ENCODE measurements at places on chromosomes 12 and 14. TPM values are rescaled to one million over a fixed set of nuclear protein-coding genes. Genes with fewer than 3 reads are reported as not detected.

HSPB8 gene
- polyA plus RNA-seq = not detected

LAG3 gene
- polyA plus RNA-seq = 12.6 TPM

- H3K4me1 ChIP-seq = no peaks in the 10 kb centered on the region
- H3K4me3 ChIP-seq = no peak overlapping the region
- no peaks in the 10 kb centered on the region for H3K27me3 ChIP-seq
- H3K36me3 ChIP-seq = no peaks in the 10 kb centered on the region
- DNase-seq = no peak
Measured at GRCh38 chr14:67852926-67853604, 33.5 kb downstream of the RAD51B start.

- H3K4me3 ChIP-seq = no peak overlapping the region
- no peaks in the 10 kb centered on the region for H3K4me1 ChIP-seq
- no peaks in the 10 kb centered on the region for H3K27me3 ChIP-seq
- no peaks in the 10 kb centered on the region for H3K36me3 ChIP-seq
Measured at GRCh38 chr12:79016181-79016580, 151.6 kb downstream of the SYT1 start.

DNA sequence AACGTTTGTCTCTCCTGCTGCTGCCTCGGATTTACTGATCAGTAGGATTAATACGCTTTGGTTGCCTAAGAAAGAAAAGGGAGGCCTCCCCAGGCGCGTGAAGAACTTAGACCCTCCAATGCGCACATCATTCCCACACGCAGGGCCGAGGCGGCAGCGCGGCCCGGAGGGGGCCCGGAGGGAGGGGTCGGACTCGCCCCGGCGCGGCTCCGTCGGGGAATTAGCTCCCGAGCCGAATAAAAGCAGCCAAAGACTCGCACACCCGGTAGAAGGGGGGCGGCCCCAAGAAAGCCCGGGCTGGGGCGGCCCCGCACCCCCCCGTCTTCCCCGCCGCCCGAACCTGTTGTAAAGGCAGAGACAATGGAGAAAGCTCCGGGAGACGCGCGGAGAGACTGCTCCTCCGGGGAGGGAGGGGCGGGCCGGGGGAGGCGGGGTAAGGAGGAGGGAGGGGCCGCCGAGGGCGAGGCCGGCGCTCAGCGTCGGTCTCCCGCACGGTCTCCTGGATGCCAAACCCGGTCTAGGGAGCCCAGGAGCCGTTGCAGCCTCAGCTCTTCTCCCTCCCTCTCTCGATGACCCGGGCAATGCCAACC lies at the start of gene NELL2:
Gene NELL2 (minus strand): TSS at position 362 of the 590 bp plus-strand sequence. CDS start 446 bp downstream, outside the sequence.
- peaks cover 25% of the 10 kb centered on the region for H3K4me1 ChIP-seq
- no peak within 1 kb of the TSS for H3K27ac ChIP-seq

DNA sequence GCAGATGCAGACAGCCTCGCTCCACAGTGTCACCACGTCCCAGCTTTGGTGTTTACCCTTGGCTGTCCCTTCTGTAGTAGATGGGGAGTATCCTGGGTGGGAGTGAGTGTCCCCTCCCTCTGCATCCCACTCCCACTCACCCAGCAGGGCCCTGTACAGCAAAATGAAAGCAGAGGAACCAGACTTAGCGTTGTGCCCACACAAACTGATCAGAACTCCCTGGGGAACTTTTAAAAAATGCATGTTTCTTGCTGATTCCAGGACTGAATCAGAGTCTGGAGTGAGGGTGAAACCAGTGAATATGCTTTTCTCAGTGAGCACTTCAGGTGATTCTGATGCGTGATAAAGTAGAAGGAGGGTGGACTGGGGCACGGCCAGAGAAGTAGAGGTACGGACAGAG lies 2.9 kb downstream of the ACVRL1 start:
- no peak for DNase-seq
- H3K27ac ChIP-seq = no peak overlapping the region
- H3K4me1 ChIP-seq = no peaks in the 10 kb centered on the region
- peaks cover 16% of the 10 kb centered on the region for H3K27me3 ChIP-seq
- H3K36me3 ChIP-seq = no peaks in the 10 kb centered on the region

- peaks cover 12% of the 10 kb centered on the region for H3K4me1 ChIP-seq
- H3K27ac ChIP-seq = no peak overlapping the region
- H3K27me3 ChIP-seq = no peaks in the 10 kb centered on the region
- peak; percentile 48 for DNase-seq
- no peak overlapping the region for H3K4me3 ChIP-seq
Measured at GRCh38 chr14:105203057-105203531, 22.0 kb upstream of the NUDT14 start.

DNA sequence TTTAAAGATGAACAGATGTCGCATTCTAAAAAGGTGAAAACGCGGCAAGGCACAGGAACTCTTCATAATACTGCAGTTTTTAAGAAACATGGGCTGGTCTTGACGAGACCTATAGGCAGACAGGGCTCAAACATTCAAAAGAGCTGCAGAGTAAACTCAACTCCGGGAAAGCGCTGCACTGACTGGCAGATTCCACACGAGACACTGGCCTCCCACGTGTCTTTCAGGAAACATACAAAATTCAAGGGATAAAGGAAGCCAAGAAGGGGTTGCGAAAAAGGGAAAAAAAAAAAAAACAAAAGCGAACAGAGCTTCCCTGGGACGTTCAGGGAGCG lies 614 bp upstream of the ARF6 start:
- DNase-seq = peak; percentile 20
- H3K4me1 ChIP-seq = peaks cover 18% of the 10 kb centered on the region
- peak overlapping the region; percentile 69 for H3K4me3 ChIP-seq
- H3K36me3 ChIP-seq = peaks cover 11% of the 10 kb centered on the region
- no peaks in the 10 kb centered on the region for H3K27me3 ChIP-seq
- peak overlapping the region; percentile 98 for H3K27ac ChIP-seq

DNA sequence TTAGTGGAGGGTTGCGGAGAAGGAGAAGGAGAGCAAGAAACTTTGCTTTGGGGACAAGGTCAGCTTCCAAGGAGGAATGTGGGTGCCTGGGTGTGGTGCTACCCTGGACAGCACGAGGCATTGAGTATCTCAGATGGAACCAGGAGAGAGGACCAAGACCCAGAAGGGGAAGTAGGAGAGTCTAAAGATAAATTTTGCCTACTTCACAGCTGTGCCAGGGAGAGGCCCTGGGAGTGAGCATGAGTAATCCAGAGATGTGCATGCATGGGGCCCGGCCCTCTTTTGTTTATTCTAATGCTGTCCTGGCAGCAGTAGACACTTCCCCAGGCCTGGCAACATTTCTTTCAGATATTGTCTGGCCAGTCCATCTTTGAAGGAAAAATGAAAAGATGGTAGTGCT lies 49.5 kb upstream of the GNPNAT1 start:
- no peak overlapping the region for H3K27ac ChIP-seq
- no peaks in the 10 kb centered on the region for H3K36me3 ChIP-seq
- no peak for DNase-seq
- H3K27me3 ChIP-seq = no peaks in the 10 kb centered on the region
- no peak overlapping the region for H3K4me3 ChIP-seq
- no peaks in the 10 kb centered on the region for H3K4me1 ChIP-seq

DNA sequence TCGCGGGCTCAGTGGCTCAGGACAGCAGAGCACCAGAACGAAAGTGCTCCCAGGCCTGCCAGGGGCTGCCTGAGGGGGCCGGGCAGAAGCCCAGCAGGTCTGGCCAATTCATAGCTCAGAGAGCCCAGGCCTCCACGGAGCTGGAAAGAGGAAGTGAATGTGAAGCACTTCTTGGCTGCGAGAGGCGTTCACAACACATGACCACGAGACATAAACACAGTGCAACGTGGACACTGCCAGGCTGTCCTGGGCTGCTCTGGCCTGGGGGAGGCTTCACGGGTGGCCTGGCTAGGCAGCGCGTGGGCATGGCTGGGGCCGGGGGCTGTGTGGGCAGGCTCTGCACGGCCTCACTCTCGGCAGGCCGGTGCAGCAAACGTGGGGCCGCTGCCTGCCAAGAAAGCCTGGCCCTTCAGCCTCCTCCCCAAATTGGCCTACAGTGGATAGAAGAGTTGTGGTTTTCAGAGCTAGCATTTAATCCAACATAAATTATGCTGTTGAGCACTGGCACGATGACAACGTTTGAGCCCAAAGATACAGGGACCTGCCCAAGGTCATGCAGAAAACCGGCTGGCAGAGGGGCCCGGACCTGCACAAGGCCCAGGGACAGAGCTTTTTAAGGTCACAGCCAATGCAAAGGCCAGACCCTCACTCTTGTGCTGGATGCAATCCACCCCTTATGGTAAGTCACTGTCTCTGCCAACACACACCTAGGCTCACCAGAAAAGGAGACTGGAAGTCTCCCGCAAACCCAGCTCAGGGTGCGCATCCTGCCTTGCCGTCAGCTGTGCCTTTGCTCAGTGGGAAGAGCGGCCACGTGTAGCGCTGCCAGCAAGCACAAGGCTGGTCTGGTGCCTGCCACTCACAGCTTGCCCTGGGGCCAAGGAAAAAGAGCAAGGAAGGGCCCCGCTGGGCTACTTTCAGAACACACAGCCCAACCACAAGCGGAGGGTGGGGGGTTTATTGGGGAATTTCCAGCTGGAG lies 8.6 kb downstream of the SLC25A29 start:
- no peak for DNase-seq
- H3K4me3 ChIP-seq = no peak overlapping the region
- no peaks in the 10 kb centered on the region for H3K4me1 ChIP-seq
- no peak overlapping the region for H3K27ac ChIP-seq

DNA sequence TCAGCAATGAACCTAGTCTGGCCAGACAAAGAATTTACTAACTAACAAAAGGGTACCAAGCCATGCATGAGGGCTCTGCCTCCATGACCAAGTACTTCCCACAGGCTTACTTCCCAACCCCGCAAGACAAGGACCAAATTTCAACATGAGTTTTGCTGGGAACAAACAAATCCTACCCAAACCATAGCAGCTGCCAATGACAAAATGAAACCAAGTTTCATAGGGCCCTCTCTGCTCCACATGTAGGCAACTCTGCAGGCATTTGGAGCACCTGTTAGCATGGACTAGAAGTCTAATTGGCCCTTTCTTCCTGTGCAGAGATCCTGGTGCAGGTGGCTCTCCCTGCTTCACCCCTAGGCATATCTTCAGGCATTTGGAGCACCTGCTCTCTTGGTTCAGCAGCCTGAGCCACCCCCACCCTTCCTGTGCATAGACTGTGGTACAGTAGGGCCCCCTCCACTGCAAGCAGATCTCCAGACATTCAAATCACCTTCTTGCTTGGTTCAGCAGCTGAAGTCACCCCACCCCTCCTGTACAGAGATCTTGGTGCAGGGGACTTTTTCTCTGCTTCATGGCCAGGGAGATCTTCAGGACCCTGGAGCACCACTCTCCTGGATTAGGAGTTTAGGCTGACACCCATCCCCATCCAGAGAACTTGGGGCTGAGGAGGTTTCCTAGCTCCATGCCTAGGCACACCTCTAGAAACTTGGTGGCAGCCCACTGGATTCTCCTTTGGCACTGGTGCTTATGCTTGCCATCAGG lies 308.7 kb downstream of the RPAP3 start:
- DNase-seq = peak; percentile 66
- no peaks in the 10 kb centered on the region for H3K36me3 ChIP-seq
- H3K27me3 ChIP-seq = no peaks in the 10 kb centered on the region
- H3K4me3 ChIP-seq = peak overlapping the region; percentile 38
- H3K4me1 ChIP-seq = peaks cover 41% of the 10 kb centered on the region

DNA sequence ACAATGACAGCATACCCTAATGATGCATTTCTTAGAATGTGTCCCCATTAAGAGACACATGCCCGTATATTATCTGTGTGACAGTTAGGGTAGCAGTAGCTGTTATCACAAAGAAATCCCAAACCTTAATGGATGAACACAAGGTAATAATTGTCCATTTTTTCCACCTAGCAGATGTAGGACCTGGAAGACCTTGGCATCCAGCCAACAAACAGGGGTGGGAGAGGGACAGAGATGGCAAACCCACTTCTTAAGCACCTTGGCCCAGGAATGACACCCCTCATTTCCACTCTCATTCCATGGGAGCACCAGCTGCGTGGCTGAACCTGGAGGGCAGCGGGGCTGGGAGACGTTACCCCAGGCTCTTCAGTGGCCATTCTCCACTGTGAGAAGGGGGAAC lies 679.0 kb downstream of the AACS start:
- H3K27ac ChIP-seq = no peak overlapping the region
- H3K4me3 ChIP-seq = no peak overlapping the region
- DNase-seq = no peak
- H3K36me3 ChIP-seq = no peaks in the 10 kb centered on the region
- no peaks in the 10 kb centered on the region for H3K27me3 ChIP-seq
- H3K4me1 ChIP-seq = no peaks in the 10 kb centered on the region

DNA sequence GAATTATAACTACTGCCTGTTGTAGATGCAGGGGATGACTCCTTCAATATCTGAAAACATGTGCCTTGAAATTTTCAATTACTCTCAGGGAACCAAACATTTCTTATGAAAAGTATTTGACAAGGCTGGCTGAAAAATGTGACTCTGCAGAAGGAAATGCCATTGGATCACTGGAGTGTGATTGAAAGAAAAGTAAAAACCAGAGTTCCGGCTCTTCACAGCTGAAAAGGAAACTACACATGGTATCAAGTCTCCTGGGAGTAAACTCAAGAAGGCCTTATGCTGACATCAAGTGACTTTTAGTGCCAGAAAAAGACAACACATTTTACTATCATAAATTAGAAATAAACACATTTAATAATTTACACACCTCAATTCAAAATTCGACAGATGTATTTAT lies 693.0 kb downstream of the LRFN5 start:
- no peaks in the 10 kb centered on the region for H3K27me3 ChIP-seq
- DNase-seq = no peak
- no peaks in the 10 kb centered on the region for H3K36me3 ChIP-seq
- no peaks in the 10 kb centered on the region for H3K4me1 ChIP-seq
- no peak overlapping the region for H3K4me3 ChIP-seq

Measured in CD4-positive, CD25-positive, alpha-beta regulatory T cell (primary cell).